Stimulated activated CD8-positive, alpha-beta memory T cell treated with anti-CD3 and anti-CD28 coated beads, Interleukin-12 subunit alpha, Interleukin-12 subunit beta, amount 100 ng/mL, for 1 hour (primary cell): ENCODE measurements at places on chromosomes 12 and 14.

DNA sequence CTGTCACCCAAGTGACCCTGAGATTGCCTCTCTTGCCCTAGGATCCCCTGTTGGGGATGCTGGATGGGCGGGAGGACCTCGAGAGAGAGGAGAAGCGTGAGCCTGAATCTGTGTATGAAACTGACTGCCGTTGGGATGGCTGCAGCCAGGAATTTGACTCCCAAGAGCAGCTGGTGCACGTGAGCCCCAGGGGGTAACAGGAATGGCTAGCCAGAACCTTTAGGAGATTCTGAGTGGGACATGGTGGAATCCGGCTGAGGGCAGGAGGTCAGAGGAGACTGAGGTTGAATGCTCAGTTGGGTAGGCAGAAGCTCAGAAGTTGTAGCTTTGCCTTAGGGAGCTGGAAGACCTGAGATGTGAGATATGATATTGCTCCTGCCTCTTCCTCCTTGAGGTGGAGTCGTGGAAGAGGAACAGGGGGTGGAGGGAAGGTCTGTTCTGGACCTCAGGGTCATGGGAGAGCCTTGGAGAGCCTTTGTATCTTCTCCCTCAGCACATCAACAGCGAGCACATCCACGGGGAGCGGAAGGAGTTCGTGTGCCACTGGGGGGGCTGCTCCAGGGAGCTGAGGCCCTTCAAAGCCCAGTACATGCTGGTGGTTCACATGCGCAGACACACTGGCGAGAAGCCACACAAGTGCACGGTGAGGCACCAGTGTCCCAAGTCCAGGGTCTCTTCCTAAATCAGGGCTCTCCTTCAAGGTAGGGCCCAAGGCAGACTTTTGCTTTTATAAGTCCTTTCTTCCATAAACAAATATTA is 6.3 kb downstream of the GLI1 start:
- DNase-seq = no peak

- no peak for DNase-seq
Observed at GRCh38 chr14:74015176-74015575, 3.9 kb downstream of the ENTPD5 start.

DNA sequence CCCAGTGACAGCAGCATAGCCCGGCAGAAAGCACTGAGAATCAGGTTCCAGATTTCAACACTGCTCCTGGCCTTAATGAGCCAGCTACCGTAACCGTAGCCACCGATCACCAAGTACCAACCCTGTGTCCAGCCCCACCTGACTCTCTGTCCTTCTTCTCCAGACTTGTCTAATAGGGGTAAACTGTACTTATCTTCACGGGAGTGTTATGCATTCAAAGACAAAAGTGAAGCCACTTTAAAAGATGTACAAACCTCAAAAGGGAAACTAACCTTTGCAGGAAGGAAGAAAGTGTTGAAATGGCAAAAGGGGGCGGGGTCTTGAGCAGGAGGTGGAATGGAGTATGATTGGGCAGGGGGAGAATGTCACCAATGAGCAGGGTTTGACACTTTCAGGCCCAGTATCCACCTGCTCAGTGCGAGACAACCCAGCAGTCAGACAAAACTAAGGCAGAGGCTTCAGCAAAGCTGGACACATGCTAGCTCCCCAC is 226.1 kb downstream of the CHST11 start:
- peak; percentile 43 for DNase-seq

DNA sequence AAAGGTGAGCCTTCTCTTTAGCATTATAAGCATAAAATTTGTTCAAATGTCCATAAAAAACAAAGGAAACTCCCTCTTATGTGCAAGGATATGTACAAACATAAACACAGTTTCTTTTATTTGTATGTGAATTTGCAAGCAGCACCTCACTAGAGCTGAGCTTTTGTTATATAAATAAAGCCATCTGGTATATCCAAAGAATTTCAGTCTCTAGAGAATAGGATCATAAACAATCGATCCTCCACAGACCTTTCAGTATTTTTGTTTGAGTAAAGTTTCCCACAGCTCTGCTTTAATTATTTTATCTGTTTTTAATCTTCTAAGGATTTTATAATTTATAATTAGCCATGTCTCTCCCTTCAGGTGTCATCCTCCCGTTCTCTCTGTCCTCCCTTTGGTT is 89.2 kb downstream of the OTOGL start:
- DNase-seq = no peak

GRCh38 chr12:24974216-24974615 is 25.3 kb upstream of the BCAT1 start:
- DNase-seq = no peak

DNA sequence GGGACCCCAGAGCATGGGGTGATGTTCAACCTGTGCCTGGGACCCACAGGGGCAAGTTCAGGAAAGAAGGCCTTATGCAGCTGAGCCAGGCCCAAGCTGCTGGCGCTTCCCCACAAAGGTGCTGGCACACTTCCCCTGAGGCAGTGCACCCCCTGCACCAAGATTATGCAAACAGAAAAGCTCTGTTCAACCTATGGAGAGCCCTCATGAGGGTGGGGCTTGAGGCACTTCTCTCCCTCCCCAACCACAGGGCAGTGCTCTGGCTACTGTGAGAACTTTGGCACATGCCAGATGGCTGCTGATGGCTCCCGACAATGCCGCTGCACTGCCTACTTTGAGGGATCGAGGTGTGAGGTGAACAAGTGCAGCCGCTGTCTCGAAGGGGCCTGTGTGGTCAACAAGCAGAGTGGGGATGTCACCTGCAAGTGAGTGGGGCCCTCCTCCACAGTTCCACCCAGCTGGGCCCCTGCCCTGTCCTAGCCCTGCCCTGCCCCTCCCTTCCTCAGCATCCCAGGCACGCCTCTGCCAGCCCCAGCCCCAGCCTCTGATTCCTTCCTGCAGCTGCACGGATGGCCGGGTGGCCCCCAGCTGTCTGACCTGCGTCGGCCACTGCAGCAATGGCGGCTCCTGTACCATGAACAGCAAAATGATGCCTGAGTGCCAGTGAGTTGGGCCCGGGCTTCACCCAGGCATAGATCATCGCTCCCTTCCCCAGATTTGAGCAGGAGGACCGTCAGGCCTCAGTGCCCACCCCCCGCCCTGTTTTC is 5.5 kb upstream of the NXPH4 start:
- DNase-seq = no peak

GRCh38 chr12:19288603-19289244 is 150.6 kb upstream of the AEBP2 start:
- no peak for DNase-seq

DNA sequence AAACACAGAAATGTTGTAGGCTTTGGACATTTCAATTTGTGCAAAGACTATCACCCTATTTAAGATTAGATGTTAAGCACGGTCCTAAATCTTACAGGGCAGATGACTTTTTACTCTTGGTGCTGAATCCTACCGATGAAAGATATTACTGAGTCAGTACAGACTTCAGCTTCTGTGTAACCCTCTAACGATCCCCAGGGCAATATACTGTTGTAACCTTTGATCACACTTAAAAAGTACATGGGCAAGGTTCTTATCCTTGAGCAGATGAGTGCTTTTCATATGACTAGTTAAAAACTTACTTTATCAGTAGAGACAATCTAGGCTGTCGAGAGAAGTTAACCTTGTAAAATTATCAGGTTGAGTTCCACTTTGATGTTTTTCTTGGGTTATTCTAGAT is 22.5 kb downstream of the PDE3A start:
- DNase-seq = no peak

GRCh38 chr12:27534765-27535161 is 10.8 kb downstream of the PPFIBP1 start:
- DNase-seq = no peak

GRCh38 chr14:22314183-22314820 is 274.7 kb downstream of the DAD1 start:
- DNase-seq = no peak

DNA sequence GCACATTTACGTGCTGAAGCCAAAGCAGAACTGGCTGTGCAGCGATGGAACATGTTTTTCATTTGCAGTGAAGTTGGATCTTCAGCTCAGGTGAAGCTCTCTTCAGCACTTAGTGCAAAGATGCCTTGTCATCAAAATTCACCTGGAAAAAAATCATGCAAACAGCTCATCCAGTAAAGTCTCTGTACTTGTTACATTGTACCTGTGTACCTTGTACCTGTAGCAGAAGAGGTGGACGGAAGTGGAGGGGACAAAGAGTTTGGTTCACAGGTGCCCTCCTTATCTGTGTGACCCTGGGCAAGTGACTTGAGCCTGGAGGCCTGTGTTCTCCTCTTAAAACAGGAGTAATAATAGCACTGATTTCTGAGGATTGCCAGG is 54.0 kb downstream of the ADGRD1 start:
- no peak for DNase-seq

DNA sequence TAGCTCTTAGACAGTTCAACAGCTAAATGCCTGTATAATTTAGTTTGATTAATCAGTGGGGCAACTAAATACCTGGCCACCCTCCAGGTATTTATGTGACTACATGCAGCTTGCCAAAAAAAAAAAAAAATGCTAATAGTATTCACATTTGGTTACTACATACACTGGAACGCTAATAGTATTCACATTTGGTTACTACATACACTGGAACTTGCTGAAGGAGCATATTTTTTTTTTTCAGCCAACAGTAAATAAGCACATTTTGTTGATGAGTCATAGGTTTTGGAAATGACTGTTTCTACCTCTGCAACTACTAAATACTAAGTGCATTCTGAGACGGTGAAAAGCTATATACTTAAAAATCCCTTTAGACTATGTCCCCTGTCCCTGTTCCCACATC is 1172.3 kb downstream of the LRFN5 start:
- no peak for DNase-seq

DNA sequence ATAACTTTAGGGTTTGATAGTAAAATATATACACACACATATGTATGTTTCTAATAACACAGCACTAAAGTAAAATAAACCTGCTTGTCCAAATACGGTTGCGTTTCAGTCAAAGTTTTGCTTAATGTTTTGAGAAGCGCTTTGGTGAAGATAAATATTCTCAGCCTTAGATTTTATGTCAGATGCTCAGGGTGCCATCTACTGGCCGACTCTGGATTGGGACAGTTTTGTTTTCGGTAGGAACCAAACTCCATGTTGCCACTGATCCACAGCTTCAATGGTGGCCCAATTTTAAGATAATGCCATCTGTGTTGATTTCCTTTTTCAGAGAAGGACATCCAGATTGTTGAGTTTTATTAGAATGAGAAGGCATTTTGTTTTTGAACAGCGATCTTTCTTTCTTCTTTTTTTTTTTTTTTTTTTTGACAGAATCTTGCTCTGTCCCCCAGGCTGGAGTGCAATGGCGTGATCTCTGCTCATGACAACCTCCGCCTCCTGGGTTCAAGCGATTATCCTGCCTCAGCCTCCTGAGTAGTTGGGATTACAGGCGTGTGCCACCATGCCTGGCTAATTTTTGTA is 43.1 kb downstream of the LLPH start:
- DNase-seq = no peak

DNA sequence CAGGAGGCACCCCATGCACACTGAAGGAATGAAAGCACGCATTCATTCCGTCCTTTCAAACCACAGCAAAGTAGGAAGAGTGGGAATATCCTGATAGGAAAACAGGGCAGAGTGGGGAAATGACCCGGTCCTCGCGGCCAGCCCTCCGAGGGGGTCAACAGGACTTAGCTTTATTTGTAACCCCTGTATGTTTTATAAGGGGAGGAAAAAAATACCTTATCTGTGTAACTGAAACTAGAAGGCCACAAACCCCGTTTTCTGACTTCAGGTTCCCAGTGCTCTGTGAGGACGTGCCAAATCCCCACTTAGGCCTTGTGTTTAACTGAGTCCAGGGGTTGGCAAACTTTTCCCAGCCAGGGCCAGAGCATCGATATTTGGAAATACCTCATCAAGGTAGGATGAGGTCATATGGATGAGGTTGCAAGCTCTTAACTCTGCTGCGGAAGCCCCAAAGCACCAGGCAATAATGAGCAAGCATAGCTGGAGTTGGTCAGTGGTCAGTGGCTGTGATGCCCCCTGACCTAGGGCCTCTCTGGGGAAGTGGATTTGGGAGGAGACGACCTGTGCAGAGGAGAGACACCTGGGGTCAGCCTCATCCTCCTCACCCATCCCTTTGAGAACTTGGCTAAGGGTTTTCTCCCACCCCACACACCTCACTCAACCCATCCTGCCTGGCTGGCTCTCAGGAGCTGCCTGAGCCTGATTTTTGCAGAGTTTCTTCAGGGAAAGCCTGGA is 58.5 kb downstream of the RBM19 start:
- no peak for DNase-seq

DNA sequence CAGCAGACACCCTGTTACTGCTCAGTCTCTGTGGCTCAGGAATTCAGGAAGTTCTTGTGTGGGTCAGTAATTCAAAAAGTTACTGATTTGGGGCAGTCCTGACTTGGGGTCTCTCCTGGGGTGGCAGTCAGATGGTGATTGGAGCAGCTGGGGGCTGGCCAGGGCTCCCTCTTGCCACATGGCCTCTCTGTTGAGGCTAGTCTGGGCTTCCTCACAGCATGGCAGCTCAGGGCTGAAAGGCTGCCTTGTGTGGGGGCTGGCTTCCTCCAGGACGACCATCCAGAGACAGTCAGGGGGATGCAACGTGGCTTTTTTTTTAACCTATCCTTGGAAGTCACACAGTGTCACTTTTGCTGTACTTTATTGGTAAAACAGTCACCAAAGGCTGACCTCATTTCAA is 61.3 kb downstream of the CACNA1C start:
- DNase-seq = no peak

DNA sequence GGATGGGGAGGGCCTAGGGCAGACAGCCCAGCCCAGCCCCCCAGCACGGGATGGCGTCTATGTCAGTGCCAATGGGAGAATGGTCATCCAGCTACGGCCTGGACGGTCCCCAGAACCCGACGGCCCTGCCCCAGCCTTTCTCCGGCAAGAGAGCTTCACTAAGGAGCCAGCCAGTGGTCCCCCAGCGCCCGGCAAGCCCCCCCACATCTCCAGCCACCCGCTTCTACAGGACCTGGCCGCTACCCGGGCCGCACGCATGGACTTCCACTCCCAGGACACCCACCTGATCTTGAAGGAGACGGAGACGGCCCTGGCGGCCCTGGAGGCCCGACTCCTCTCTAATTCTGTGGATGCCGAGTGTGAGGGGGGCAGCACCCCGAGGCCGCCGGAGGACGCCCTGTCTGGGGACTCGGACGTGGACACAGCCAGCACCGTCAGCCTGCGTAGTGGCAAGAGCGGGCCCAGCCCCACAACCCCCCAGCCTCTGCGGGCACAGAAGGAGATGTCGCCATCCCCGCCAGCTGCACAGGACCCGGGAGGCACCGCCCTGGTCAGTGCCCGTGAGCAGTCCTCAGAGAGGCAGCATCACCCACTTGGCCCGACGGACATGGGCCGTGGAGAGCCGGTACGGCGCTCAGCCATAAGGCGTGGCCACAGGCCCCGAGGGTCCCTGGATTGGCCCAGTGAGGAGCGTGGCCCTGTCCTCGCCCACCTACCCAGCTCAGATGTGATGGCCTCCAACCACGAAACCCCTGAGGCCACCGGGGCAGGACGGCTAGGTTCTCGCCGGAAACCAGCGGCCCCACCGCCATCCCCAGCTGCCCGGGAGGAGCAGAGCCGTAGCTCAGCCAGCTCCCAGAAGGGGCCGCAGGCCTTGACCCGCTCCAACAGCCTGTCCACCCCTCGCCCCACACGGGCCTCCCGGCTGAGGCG is 21.9 kb downstream of the CEP170B start:
- DNase-seq = no peak

- no peak for DNase-seq
Observed at GRCh38 chr14:68257969-68258368, 438.4 kb downstream of the RAD51B start.

- DNase-seq = no peak
Observed at GRCh38 chr12:75526655-75527511, 15.5 kb upstream of the KRR1 start.
